NCI-H2081 treated with DMSO at 0.1 percent for 48 hours (cell line): ENCODE measurements at places on chromosomes 2 and 18.

DNA sequence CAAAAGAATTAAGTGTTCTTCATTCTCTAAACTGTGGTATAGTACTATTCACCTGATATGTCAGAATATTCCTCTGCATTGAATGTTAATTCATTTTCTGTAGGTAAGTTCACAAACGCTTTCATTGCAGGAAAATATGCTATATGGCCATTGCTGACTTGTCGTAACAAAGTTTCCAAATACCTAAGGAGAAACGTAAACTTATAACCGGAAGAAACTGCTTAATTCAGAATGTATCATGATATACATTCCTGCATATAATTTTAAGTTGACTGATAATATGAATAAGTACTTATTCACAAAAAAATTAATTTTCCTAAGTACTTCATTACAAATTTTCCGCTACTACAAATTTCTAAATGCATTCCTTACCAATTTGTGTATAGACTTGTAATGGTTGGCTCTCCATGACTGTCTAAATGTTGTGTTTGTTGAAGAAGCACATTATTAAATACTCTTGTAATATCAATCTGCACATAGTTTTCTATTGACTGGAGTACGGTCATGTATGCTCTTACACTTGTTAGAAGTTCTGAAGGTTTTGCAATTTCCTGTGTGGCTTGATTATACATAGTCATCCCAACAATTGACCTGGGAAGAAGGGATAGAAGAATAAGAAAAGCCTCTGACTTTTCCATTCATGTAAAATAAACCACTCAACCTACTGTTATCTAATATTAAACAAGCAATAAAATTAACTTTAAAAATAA lies 85.4 kb downstream of the NCKAP1 start:
- no peak for DNase-seq

GRCh38 chr2:26615336-26615859 lies 25.8 kb downstream of the CIB4 start:
- no peak for DNase-seq

DNA sequence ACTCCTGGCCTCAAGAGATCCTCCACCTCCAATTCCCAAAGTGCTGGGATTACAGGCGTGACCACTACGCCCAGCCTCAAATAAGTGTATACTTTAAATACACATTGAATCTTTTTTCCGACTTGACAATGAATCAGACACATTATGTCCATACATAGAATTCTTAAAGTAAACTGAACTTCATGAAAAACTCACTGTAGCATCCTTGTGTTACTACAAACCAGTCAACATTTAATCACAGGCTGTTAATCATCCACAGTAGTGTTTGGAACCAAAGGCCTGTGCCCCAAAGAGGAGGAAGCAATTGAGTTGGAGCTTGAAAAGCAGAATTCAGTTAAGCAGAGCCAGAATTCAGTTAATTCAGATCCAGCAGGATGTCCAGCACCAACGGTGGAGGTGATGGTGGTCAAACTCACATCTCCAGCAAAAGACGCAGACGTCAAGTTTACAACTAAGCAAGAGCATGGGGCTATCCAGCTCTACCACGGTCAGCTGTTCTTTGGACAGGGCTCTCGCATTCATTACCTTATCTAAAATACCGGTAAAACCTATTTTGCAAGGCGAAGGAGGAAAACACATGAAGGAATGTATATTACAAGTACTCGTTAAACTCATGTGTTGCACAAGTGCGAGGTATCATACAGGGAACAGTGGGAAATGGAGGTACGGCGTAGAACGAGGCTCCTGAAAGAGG lies 1.2 kb downstream of the SLC39A6 start:
- DNase-seq: no peak

DNA sequence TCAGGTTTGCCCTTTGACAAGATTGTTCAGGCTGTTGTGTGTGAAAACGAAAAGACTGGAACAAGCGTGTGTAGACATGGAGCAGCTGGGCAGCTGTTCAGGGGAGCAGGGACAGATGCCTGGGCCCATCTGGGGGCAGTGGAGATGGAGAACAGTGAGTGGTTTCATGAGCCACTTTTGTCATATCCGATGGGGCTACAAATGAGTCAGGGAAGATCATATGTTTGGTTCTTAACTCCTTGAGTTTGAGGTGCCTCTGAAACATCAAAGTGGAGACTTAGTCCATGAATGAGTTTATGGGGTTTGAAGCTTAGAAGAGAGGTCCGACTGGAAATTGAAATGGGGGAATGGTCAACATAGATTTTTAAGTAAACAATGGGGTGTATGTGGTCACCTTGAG lies 9.3 kb upstream of the PLB1 start:
- DNase-seq: no peak

GRCh38 chr2:165114346-165114939 lies 89.4 kb downstream of the SCN3A start:
- DNase-seq: no peak

DNA sequence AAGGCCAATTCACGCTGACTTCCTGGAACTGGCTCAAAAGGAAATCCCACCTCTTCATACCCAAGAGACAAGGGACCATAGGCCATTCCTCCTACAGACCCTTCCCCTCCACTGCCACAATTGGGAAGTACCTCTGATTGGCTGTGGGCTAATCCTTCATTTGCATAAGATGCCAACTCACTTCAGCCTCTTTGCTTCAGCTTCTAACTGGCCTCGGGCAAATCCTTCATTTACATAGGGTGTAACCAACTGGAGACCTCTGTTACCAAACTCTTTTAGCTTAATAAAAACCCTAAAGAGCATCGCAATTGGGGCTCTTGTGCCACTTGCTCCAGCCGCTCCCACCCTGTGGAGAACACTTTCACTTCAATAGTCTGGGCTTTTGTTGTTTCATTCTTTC lies 38.2 kb downstream of the MC2R start:
- DNase-seq: no peak

DNA sequence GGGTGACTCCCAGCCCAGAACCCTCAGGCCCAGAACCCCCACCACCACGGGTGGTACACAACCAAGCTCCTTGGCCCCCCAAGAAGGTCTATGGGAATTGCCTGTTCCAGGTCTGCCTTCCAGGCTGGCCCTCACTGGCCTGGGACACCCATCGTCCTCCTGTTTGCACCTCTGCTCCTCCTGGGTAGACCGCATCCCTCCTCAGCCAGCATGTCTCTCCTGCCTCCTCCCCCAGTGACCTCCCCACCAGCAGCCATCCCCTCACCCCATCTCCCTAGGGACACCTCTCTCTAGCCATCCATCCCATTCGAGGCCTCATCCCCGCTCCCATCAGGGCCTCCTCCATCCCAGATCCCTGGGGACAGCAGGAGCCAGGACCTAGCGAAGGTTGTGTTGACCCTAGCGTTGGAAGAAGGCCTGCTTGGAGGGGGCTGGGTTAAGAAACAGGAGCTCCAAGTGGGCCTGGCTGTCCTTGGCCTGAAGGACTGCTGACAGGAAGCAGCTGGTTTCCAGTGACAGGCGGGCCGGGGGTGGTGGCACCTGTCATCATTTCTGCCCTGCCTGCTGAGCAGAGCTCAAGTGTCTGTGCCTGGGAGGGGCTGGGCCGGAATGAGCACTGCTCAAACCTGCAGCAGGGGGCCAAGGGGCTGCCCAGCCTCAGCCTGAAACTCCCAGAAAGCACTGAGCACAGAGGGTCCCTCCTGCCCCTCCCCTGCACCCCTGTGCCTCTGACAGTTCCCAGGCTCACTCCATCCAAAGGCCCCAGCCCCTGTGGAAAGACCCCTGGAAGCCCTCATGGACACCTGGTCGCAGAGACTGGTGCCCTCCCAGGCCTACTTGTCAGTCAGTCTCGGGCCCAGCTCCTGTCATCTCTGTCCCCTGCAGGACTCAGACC lies 96.0 kb upstream of the OTOS start:
- DNase-seq: no peak

- DNase-seq: no peak
These were observed 334.3 kb downstream of the CYP26B1 start for GRCh38 chr2:71813315-71813714.

DNA sequence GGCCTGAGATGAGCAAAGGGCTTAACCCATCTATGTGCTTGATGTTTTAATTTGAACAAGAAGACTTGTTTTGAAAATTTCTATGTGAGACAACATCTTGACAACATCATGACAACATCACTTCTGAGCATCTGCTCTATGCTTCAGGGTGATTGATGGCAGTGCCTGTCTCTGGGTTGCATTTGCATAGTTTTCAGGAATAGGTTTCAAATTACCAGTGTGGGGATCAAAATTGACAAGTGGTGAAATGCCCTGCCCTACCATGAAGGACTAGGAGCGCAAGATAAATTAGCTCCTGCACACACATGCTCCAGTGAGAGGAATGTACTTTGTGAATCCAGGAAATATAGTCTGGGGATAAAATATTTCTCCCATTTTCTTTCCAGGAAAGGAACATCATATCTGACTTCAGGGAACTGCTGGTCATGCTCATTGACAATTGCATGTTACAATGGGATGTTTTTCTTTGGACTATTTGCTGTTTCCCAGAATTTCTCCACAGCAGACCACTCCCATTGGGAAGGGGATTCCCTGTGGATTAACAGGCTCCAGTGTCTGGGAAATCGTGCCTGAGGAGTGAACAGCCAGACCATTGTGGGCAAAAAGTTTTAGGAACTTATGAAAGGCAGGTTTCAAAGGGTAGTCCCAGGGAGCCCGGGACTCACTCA lies 45.3 kb upstream of the IL1R2 start:
- DNase-seq: no peak

DNA sequence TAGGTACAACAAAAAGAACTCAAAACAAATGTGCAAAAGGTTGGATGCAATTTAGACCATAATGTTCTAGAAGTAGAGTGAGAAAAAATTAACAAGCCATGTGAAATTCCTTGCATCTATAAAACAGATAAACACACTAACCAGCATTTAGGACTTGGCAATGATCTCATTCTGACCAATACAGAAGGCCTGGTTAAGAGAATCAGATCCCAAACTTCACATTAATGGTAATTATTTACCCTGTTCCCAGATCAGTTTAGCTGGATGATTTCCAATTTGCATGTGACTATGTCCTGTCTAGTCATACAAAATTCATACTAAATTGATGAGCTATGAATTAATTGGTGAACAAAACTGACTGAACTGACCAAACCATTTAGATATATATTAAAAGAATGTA lies 98.4 kb upstream of the FIGN start:
- DNase-seq: no peak

DNA sequence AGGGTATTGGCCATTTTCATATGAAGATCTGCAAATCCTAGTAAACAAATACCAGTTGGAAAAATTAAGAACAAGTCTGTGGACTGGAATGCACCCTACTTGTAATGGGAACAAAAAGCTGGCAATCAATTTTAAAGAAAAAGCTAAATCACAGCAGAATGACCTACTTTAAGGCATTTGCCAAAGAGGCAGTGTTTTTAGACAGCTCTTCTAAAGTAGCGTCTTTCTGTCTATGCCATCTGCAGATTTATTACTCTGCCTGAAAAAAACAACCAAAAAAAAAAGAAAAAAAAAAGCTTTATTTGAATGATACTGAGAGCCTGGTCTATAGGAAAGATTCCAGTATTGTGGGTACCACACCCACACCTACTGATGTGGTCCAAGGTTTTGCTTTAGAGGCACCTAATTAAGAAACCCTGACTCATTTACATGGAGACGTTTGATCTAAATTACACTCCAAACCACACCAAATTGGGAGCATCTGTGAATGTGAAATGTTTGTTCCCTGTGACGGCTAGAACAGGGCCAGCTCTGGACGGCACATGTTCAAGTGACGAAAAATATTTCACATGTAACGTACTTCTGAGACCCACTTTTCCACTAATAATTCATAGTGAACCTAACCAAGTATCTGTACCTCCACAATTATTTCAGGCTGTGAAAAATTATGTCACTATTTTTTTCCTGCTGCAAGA lies 597.1 kb downstream of the ARHGAP15 start:
- DNase-seq: no peak

- DNase-seq: no peak
These were observed 52.2 kb upstream of the OTOS start for GRCh38 chr2:240192661-240193060.

DNA sequence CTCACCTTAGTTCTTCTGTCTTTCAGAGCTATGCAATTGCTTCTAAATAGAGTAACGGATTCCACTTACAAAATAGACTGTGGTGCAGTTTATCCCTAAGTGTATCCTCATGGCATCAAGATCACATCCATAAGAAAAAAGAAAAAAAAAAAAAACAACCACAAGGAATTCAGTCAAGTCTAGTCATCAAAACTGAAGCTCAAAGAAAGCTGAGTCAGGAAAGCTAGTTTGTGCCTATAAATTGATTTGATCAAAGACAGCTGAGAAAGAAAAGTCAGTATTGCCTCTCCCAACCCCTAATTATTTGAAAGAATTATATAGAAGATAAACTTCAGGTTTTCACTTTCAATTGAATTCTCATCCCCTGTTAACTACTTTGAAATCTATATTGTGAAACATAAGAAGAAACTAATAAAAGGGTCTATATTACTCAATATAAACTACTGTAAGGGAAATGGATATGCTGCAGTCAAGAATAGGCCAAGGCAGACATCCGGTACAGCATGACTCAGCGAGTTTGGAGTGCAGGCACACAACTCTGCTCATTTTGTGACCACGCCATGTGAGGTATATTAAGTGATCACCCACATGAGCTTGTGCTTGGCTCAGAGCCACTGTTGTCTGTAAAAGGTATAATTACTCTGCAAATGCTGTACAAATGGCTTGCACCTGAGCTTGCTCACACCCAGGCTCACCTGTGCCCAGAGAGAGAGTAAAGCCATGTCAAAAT lies 568.1 kb upstream of the CRIM1 start:
- DNase-seq: no peak

- DNase-seq: no peak
These were observed 1029.9 kb upstream of the PIK3C3 start for GRCh38 chr18:40925071-40925541.

DNA sequence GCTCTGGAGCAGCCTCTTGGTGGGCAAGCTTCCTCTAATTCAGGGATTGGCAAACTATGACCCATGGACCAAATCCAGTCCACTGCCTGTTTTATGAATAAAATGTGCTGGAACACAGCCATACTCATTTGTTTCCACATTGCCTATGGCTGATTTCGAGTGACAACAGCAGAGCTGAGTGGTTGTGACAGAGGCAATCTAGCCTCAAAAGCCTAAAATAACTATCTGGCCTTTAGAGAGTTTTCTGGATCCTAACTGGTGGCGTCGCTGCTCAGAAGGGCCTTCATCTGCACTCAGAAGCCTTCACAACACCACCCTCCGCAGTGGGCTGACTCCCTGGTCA lies 147.1 kb downstream of the CCBE1 start:
- DNase-seq: no peak
